ENCODE measurements at places on chromosomes 4 and X. TPM values are rescaled to one million over a fixed set of nuclear protein-coding genes. Genes with fewer than 3 reads are reported as not detected.

GRIA3 gene
- total RNA-seq = not detected

NEUROG2 gene
- not detected for total RNA-seq

CT83 gene
- total RNA-seq = not detected

SPANXN3 gene
- total RNA-seq = not detected

SH2D1A gene
- 45.3 TPM for total RNA-seq

ZDHHC15 gene
- not detected for total RNA-seq

SHOX gene
- total RNA-seq = not detected

FAM47A gene
- total RNA-seq = not detected

HELT gene
- not detected for total RNA-seq

LINC00632 gene
- total RNA-seq = 6.7 TPM

DRD5 gene
- total RNA-seq = not detected

CXCL1 gene
- total RNA-seq = not detected

H2AZ1 gene
- 415 TPM for total RNA-seq

RAB9A gene
- 12.3 TPM for total RNA-seq

MAGEB17 gene
- total RNA-seq = not detected

HOPX gene
- 93.4 TPM for total RNA-seq

PRKX gene
- 119 TPM for total RNA-seq

ADGRG4 gene
- not detected for total RNA-seq

GLRA2 gene
- not detected for total RNA-seq

TEX13B gene
- not detected for total RNA-seq

All from T-helper 1 cell treated with Interleukin-12 subunit alpha and Interleukin-12 subunit beta and Interleukin-4 antibody, amounts not matched to agents 30 ng/mL and 1 ng/mL, for 36 hours (primary cell).